ENCODE measurements at places on chromosomes 5 and 9.

DNA sequence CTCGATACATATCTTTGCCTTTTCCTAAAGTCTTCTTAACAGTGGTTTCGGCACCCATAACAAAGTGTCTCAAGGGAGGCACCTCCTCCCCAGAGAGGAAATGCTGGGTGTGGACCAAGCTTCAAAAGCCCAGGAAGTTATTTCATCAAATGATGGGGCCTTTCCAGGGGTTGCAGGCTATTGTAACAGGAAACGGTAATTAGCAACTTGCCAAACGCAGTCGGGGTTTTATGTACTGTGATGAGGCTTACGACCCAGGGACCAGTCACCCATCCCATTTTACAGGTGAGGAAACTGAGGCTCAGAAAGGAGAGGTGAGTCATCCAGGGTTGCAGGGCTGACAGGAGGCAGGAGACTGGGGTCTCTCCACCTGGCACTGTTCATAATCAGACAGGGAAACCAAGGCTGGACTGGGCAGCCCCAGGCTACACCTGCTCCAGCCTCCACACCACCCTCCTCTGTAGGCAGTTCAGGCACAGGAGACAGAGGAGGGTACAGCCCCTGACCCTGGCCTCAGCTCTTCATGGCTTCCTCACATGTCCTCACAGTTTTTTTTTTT, 30.0 kb upstream of the SUSD3 start:
- DNase-seq = peak; percentile 87

GRCh38 chr9:91395106-91395552, 28.5 kb downstream of the NFIL3 start:
- DNase-seq = no peak

- DNase-seq = no peak
Observed at GRCh38 chr5:93585041-93585766, 2.2 kb downstream of the NR2F1 start.

DNA sequence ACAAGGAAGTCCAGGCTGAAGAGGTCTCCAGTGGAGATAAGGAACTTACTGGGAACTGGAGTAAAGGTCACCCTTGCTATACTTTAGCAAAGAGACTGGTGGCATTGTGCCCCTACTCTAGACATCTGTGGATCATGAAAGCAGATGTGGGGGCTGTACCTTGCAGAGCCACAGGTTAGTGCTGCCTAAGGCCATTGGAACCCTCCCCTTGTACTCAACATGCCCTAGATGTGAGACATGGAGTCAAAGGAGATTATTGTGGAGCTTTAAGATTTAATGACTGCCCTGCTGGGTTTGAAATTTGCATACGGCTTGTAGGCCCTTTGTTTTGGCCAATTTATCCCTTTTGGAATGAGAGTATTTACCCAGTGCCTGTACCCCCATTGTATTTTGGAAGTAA, 397.3 kb upstream of the GRIN3A start:
- DNase-seq = no peak

- DNase-seq = no peak
Observed at GRCh38 chr5:95727764-95728191, 3.4 kb upstream of the RHOBTB3 start.

Data from CD4-positive, alpha-beta T cell treated with Interleukin-12 subunit alpha and Interleukin-12 subunit beta, for 1 hour (primary cell).